ENCODE measurements at places on chromosomes 3 and 15.

DNA sequence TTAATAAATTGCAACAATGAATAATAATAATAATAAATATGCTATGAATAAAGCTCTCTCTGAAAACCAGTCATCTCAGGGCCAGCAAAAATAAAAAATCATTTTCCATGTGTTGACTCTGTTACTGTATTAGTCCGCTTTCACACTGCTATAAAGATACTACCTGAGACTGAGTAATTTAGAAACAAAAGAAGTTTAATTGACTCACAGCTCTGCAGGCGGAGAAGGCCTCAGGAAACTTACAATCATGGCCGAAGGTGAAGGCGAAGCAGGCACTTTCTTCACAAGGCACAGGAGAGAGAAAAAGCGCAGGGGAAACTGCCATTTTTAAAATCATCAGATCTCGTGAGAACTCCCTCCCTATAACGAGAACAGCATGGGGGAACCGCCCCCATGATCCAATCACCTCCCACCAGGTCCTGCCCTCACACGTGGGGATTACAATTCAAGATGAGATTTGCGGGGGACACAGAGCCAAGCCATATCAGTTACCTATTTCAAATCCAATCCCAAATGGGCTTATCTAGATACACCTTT lies 224.1 kb downstream of the IGSF11 start:
- DNase-seq, result no peak

GRCh38 chr3:197554196-197554561 lies 1.6 kb downstream of the BDH1 start:
- DNase-seq, result no peak

DNA sequence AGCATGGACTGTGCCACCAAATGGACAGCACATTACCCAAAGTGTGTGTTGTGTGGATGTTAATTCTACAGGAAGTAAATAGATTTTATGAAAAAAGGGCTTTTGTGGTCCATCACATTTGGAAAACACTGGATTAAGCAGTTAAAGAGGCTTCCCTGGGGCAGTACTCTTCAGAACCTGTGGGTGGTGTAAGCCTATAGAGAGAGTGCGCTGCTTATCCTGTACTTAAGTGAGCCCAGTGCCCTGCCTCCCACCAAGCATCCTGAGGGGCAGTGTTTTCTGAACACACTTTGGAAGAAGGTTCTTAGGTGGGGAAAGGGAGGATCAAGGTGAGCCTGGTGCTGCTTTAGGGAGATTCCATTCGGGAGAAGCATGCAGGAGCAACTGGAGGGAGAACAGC lies 10.9 kb downstream of the TTLL3 start:
- no peak for DNase-seq

GRCh38 chr3:177557548-177557947 lies 360.3 kb upstream of the TBL1XR1 start:
- DNase-seq, result no peak

- no peak for DNase-seq
These were observed 50.7 kb downstream of the MAP6D1 start for GRCh38 chr3:183774631-183775030.

DNA sequence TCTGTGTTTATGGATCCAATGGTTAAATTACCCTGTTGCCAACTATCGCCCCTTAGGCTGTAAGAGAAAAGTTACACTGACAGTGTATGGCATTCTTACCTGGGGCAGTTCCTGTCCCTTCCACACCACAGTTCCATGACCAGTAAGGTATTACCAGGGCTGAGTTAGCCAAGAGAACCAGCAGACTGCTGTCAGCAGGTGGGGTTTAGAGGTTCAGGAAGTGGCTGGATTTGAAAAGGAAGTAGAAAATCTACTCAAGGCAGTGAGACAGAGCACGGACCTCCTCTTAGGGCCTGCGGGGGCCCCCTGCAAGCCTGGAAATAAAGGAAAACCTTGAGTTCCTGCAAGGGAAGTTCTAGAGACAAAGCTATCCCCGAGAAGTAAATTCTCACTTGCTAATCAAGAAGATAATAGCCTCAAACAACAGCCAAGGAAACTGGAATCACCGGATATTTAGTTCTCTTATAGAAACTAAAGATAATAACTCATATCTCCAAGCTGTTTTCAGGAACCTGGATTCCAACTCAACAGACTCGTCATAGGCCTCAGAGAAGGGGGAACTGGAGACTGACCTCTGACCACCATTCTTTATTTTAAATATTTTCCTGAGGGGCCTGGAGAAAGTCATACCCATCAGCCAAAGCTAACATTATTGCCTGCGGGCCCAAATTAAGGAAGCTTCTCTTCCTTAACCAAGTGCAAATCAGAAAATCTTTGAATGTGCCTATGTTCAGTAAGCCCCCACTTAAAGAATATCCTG lies 161.7 kb downstream of the ANXA2 start:
- no peak for DNase-seq

All from G401 (cell line).